Stimulated activated CD4-positive, alpha-beta T cell treated with anti-CD3 and anti-CD28 coated beads, Interleukin-12 subunit alpha, Interleukin-12 subunit beta, amount 100 ng/mL, for 4 hours (primary cell): ENCODE measurements at places on chromosomes 1 and 21.
A peak's percentile ranks its signal among the peaks of the same experiment; 100 is the strongest.

DNA sequence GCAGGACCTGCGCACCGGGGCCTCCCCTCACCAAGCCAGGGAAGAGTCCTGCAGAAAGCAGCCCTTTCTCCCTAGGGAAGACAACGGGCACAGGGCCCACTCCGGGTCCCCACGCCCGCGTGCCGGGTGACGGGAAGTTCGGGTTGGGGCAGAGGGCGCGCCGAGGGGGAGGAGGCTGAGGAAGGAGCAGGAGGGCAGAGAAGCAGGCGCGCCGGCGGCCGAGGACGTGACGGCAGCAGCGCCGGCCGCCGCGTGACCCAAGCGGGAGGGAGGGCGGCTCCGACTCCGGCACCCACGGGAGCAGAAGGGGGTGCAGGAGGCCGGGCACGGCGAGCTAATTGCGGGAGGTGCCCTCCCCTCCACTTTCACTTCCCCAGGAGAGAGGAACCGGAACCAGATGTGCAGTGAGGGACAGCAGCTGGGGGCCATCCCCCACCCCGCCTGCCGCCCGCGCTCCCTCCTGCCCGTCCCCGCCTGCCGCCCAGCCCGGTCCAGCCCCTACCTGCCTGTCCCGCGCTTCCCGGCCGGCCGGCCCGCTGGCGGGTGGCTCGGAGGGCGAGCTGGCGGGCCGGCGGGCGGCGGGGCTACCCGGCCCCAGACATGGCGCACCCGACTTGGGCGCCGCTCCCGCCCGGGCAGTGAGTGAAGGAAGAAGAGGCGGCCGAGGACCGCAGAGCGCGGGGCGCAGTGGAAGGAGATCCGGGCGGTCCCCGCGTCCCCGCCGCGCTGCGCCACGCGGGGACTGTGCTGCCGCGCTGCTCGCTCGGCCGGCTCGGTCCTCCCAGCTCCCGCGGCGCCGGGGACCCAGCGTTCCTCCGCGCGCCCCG, 510 bp downstream of the DENND4B start:
- DNase-seq, result peak; percentile 65

DNA sequence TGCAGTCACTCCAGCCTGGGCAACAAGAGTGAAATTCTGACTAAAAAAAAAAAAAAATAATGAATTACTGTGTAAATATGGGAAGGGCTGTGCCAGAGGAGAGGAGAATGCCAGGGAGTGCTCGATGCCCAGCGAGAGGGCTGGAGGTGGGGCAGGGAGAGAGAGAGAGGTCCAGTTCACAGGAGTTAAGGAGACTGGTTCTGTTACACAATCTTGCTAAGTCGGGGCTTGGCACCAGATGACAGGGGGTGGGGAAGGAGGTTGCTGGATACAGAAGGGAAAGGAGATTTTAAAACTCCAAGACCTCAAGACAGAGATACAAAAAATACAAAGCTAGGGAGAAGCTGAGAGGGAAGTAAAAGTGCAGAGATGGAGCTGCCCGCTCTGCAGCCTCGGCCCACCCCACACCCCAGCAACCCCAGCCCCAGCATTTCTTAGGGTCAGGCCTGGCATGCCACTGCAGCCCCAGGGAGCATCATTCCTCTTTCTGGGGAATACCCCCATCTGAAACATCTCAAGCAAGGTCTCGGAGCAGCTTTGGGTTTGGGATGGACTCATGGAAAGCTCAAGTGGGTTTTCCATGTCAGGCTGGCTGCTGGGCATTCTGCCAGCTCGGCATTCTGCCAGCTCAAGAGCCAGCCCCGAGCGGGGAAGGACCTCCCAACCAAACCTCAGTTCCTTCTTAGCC, 991 bp downstream of the SELENBP1 start:
- no peak for DNase-seq

- DNase-seq, result no peak
These were observed 19.1 kb upstream of the MED18 start for GRCh38 chr1:28309702-28310101.

DNA sequence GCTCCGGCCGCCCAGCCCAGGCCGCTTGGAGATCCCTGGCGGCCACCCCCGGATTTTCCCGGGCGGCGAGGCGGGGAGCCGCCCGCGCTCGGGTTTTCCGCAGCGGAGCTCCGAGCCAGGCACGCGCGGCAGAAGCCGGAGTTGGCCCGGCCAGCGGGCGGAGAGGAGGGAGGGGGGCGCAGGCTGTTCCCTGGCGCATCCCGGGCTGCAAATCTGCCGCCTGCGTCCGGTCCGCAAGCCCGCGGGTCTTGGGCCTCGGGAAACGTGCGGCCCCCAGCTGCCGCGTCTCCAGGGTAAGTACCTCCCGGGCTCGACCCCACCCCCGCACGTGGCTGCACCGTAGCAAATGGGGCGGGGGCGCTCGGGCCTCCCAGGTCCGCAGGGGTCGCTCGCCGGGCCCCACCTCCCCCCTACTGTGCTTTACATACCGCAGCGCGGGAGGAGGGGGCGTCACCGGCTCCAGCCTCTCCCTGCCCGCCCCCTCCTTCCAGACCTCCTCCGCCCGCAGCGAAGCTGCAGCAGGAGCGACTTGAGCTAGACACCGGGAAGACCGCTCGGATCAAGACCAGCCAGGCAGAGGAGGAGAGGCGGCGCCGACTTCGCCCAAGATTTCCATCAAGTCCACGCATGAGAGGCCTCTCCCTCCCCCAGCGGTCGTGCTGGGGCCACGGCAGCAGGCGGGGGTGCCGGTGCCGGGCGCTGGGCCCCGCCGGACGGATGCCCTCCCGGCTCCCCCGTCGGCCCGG, 1.6 kb downstream of the TMEM200B start:
- no peak for DNase-seq

- DNase-seq, result no peak
These were observed 27.2 kb downstream of the RGS1 start for GRCh38 chr1:192602757-192603156.

GRCh38 chr1:215292932-215293331, 210.4 kb downstream of the KCNK2 start:
- no peak for DNase-seq

DNA sequence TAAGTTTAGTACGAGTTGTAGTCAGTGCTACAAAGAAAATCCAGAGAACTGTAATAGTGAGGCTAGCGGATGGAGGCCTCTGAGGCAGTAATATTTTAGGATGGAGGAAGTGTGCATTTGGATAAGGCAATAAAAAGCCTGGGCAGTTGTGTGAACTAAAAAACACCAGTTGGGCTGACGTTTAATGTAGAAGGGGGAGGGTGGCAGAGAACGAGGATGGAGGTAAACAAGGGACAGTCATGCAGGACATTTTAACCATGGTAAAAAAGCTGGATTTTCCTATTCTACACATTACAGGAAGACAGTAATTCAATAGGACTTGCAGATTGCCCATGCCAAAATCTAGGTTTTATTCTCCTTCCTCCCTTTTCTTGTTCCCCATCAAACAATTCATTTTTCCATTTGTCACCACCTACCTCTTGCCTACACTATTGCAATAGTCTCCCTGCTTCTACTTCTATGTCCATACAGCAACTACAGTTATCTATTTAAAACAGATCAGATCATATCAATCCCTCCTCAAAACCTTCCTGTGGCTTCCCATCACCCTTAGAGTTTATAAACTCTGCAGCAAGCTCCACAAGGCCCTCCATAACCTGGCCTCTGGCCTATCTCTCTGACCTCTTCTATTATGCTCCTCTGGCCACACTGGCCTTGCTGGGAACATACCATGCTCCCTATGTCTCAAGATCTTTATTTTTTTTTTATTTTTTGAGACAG, 27.7 kb downstream of the ERO1B start:
- DNase-seq, result no peak

- DNase-seq, result no peak
These were observed 7.4 kb downstream of the ARHGEF16 start for GRCh38 chr1:3461934-3462275.

- no peak for DNase-seq
These were observed 28.1 kb upstream of the GOLT1A start for GRCh38 chr1:204241914-204242313.

- DNase-seq, result no peak
These were observed 6.2 kb downstream of the CORT start for GRCh38 chr1:10456048-10456447.

DNA sequence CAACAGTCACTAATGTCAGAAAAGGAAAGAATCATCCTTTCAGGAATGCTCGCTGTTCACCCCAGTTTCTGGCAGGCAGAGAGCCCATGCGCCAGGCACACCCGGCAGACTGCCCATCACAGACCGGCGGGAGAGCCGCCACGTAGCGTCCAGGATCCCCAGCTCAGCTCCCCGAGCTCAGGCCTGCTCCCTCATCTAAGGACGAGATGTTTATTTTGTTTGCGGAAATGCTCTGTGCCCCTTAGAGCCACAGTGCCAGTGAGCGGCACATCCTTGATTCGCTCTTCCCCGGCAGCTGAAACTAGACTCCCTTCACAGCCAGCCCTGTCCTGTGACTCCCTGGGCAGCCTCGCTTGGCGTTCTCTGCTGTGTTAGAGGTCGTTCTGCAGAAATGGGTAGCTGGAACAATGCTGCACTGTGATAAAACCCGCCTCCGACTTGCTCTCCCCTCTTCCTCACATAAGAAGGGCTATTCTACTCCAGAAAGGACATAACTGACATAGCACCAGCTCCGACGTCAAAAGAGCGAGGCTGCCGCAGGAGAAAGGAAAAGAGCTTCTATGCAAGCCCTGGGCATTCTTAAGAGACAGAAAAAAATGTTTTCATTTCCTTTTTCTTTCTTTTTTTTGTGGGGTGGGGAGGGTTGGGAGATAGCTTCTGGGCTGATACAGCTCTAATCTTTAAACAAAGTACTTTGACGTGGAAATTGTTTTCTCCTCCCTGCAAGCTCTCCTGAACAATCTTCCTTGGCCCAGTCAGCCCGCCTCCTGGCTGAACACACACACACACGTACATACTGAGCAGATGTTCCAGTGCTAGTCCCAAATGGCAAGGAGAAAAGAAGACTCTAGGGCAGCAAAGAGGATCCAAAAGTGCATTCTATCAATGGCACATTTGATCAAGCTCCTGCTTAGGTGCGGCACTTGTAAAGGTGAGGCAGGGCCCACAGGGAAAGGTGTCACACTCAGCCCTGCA, 37.2 kb downstream of the MRAP start:
- DNase-seq, result no peak

DNA sequence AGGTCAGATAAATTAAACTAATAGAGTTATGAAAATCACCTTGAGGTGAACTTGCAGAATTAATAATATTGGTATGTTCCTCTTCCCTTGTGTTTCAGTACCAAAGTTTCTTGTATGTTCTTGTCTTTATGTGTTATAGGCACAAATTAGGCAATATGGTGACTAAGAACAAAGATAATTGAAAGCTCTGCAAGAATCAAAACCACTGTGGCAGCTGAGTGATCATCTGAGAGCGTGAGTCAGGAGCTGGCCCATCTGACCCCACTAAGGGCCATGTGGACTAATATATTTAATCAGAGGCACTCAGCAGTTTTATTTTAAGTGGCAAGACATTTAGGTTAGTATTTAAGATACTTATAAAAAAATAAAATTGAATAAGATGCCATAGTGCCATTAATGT, 12.8 kb upstream of the CASQ2 start:
- DNase-seq, result no peak

DNA sequence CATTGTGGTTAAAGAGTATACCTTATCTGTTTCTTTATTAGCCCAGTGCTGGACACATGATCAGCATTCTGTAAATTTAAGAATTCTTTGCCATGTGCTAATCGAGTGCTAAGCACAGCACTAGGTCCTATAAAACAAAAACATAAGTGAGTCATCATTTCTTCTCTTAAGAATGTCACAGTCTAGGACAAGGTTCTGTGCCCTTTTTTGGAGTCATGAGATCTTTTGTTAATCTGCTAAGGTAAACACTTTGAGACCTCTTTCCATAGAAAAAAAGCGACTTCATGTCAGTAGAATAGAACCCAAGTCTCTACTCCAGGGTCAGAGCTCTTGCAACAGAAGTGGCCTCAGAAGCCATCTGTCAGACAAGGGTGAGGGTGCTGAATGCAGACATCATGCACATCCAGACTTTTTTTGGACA, 70.0 kb upstream of the NFIA start:
- DNase-seq, result no peak

- no peak for DNase-seq
These were observed 46.8 kb downstream of the UBR4 start for GRCh38 chr1:19163261-19163660.

DNA sequence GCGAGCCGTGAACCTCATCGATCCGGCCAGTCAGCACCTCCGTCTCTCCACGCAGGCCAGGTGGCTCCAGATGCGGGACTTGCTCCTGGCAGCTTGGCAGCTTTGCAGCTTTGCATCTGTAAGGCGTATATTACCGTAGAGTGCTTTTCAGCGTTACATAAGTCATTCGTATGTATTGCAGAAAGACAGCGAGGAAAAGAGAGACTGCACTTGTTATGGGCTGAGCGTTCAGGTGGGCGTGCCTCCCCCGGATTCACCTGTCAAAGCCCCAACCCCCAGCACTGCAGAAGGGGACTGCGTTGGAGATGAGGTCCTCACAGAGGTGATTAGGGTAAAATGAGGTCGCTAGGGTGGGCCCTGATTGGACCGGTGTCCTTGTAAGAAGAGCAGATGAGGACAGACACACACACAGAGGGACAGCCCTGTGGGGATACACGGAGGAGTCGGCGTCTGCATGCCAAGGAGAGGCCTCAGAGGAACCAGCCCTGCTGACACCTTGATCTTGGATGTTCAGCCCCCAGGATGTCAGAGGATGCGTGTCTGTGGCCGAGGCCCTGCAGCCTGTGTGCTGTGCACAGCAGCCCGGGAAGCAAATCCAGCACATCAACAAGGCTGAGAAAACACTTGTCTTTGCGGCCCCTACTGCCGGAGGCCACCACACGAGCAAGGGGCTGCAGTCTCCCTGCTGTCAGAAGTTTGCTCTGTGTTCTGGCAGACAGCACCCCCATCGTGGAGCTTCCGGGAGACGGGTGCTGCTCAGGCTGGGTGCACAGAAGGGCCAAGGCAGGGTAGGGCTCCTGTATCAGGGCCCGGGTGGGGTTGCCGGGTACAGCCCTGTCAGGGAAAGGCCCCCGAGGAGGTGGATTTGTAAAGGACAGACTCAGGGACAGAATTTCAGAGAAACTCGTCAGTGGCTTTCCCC, 10.9 kb upstream of the AGPAT3 start:
- DNase-seq, result no peak

GRCh38 chr1:84428235-84428634, 30.0 kb downstream of the DNASE2B start:
- DNase-seq, result no peak

GRCh38 chr1:221487781-221488524, 253.9 kb downstream of the DUSP10 start:
- DNase-seq, result no peak

GRCh38 chr1:62068978-62069377, 125.7 kb upstream of the L1TD1 start:
- DNase-seq, result no peak

GRCh38 chr1:8879922-8880676, 1.6 kb upstream of the ENO1 start:
- no peak for DNase-seq

DNA sequence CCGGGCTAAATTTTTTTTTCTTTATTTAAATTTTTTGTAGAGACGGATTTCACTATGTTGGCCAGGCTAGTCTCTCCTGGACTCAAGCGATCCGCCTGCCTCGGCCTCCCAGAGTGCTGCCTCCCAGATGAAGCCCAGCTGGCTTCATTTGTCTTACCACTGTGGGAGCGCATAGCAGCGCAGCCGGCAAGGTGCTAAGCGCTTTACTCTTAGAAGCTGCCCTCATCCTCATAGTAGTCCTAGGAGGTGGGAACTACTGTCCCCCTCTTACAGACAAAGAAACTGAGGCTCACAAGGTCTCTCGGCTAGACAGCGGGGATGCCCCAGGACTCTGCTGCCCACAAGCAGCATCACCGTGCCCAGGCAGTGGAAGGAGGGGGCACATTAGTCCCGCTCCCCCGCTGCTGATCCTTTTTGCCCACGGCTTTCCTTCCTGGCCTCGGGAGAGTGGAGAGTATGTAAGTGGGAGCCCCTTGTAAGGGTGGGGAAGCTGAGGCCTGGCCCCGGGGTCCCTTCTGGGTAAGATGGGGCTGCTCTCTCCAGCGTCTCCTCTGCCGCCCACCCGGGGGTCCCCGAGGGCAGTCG, 726 bp downstream of the TMEM54 start:
- no peak for DNase-seq
